Neural progenitor cell (in vitro differentiated cells): ENCODE measurements at places on chromosomes 4 and X.

DNA sequence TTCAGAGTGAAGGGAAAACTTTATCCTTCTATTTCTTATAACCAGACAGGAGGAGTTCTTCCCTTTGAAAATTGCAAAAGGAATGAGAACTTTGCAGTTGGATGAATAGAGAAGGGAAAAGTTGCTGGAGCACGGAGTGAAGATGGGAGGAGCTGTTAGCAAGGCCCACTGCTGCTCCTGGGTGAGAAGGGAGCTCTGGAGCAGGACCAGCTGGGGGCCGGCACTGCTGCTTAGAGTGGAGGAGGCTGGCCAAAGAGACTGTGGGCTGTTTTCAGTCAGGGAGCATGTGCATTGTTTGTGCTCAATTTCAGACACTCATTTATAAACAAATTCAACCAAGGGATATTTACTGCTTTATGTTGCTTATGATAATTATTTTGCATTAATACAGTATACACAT is 164.2 kb downstream of the STIM2 start:
- peak; percentile 18 for DNase-seq

GRCh38 chrX:153934148-153934761 is 582 bp downstream of the NAA10 start:
- no peak for DNase-seq

GRCh38 chr4:4697584-4697983 is 155.7 kb upstream of the STX18 start:
- DNase-seq = no peak

DNA sequence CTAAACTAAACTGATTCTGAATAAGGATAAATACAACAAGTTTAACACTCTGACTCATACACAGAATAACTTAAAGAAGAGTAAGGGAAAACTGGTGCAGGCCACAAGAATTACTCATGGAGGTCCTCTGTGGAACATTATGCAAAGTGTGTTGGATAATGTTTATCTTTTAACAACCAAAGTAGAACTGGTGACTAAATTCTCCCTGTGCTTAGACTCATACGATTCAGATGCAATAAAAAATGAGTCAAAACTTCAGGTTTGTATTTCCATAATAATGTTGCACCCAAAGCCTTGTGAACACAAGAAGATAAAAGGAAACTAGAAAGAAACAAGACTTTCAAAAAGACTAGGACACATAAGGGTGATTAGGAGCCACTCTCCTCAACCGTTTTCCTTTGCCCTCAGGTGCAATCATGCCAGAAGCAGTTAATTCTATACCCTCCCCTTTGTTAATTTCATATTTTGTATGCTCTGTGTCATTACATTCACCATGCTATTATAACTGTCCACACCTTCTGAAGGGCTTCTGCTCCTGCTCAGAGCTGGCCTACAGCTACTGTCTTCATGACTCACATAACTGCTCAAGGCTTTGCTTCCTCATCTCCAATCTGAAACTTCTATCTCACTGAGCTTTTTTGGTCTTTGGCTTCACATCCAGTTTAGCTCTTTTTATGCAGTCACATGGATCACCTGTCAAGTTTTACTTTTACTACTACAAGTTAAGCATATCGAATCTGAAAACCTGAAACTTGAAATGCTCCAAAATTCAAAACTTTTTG is 60.2 kb downstream of the KCNIP4 start:
- DNase-seq = no peak

DNA sequence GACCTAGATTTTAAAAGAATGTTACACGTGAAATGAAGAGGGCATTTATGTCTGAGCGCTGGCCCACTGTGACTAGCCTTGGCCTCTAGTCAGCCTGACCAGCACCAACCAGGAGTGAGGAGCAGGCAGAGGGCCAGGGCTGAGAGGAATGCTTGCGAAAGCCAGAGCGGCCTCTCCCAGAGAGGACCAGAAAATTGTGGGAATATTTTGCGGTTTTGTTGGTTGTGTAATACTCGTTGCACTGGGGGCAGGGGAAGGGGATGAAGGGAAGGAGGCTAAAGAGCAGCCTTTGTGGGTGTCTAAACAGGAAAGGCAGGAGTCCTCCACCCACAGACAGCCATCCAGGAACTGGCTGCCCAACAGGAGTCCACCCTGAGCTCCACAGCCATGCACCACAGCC is 3.8 kb downstream of the GABRE start:
- no peak for DNase-seq

DNA sequence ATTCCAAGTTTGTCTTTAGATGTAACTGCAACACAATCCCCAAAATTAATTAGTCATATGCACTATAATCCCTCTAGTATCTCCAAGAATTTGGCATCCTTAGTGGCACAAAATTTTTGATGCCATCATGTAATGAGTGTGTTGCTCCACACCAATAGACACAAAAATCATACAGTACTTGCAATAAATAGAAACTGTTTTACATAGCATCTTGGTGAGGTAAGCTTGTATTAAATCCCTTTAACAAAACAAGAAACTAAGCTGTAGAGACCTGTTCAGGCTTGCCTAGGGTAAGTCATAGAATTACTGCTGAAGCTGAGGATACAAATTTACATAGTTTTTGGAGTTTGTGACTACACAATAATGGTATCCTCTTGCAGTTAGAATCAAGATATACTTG is 64.5 kb upstream of the PRSS12 start:
- no peak for DNase-seq

DNA sequence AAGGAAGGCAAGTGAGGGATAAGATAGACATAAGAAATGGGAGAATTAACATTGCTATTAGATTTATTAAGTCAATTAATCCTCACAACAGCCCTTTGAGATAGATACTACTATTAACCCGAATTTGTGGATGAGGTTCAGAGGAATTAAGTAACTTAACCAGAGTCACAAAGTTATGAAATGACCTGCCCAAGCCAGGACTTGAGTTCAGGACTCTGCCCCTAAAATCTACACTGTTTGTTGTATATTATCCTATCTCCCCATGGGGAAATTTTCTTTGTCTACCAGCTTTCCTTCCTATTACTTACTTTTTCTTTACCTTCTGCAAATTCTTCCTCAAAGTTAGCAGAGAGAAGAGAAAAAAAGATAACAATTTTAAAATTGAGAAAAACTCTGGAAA is 33.4 kb upstream of the UBQLN2 start:
- no peak for DNase-seq

GRCh38 chr4:34791209-34791608 is 1453.1 kb downstream of the ARAP2 start:
- DNase-seq = no peak

GRCh38 chr4:5828005-5828391 is 64.9 kb downstream of the CRMP1 start:
- no peak for DNase-seq

DNA sequence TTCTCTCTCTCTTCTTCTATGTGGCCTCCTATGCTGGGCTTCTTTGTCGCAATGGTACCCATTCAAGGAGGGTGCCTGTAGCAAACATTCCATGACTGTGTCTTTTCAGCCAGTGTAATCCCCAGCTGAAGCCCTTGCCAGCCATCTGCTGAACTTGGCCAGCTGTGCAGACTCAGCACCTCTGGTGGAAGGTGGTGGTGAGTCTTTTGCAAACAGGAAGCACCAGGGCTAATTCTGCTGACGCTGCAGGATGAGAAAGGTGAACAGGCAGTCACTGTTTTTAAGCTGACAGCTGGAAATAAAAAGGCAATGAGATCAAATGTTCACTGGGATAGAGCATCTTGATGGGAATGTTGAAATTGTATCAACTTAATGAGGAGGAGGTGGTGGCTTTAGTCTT is 298.7 kb upstream of the CLNK start:
- DNase-seq = no peak

DNA sequence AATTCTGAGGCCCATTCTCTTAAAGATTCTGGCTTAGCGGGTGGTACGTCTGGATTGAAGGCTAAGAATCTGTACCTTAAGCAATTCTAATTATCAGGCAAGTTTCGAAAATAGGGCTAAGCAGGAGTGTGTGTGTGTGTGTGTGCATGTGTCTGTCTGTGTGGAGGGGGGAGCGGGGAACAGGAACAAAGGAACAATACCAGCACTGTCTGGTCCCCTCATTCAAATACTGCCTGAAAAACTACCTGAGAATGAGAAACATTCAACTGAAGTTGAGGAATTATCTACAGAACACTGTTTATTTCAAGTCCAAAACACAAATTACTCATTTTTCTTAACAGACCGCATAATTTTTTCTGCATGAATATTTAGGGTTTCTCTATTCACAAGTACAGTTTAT is 18.6 kb downstream of the PGRMC2 start:
- DNase-seq = no peak

- no peak for DNase-seq
Observed at GRCh38 chr4:107219681-107220080, 183.6 kb upstream of the DKK2 start.

- DNase-seq = no peak
Observed at GRCh38 chr4:65599340-65599739, 70.9 kb downstream of the EPHA5 start.

DNA sequence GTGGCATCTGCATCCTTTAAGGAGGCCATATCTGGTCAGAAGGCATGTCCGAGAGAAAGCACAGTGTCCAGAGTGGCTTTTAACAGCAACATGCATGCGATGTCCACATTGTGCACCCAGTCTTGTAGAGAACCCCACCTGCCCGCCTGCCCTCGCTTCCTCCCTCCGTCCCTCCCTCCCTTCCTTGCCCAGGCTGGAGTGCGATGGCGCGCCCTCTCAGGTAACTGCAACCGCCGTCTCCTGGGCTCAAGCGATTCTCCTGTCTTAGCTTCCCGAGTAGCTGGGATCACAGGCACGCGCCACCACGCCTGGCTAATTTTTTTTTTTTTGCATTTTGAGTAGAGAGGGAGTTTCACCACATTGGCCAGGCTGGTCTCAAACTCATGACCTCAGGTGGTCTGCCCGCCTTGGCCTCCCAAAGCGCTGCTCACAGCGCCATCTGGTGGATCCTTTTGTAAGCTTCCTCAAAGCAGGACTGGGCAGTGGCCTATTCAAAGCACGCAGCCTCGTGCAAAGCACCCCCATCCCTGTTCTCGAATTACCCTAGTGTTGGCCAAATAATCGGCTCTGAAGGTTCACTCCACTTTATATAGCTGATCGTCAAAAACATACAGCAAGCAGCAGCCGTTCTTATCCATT is 15.0 kb downstream of the BRCC3 start:
- DNase-seq = peak; percentile 66

GRCh38 chrX:153704021-153704526 is 16.3 kb downstream of the SLC6A8 start:
- DNase-seq = no peak

DNA sequence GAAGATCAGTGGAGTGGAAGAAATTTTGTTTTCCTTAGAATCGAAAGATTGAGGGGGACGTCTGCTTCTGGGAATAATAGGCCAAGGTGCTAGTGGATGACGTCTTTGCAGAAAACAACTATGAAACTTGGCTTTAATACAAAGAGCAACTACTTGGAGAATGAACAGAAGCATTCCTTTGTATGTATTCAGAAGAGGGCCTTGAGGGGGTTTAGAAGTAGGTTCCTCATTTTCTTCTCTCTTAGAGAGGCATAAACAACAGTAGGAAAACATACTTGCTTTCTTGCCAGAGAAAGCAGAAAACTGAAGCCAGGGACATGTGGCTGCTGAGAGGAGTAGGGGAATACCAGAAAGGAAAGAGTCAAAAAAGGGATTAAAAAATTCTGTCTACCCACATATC is 167.8 kb downstream of the ZNF330 start:
- DNase-seq = no peak

DNA sequence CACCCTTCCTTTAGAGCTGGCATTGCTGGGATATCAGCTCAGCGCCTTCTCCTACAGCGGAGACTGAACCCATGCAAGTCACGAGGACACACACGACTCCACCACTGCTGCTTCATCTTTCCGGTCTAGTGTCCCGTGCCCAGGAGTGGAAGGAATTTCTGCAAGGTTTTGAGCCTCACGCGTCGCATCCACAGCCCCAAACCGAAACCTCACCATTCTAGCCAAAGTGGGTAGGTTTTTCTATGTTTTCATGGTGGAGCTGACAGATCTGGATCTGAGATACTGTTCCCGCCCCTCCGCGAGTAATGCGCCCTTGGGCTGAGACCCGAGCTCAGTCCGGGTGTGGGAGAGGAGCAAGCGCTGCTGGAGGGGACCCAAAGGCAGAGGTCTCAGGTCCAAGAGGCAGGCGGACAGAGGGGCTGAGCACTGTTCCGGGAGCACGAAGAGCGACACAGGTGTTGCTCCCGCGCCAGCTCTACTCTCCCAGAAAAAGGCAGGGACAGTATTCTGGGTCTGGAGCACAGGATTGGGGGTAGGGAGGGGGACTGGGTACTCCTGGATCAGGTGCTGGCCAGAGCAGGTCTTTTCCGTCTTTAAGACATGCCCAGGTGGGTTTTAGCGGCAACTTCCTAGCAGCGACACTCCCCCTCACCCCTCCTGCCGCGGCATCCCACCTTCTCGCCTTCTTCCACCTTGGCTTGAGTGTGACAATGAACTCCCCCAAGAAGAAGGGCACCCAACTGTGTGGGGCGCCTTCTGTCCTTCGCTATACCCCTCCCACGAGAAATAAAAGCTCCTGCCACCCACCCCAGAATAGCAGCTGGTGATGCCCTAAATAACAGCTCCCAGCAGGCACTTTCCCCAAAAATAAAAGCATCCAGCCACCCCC is 1.8 kb downstream of the EPHA5 start:
- DNase-seq = peak; percentile 49

DNA sequence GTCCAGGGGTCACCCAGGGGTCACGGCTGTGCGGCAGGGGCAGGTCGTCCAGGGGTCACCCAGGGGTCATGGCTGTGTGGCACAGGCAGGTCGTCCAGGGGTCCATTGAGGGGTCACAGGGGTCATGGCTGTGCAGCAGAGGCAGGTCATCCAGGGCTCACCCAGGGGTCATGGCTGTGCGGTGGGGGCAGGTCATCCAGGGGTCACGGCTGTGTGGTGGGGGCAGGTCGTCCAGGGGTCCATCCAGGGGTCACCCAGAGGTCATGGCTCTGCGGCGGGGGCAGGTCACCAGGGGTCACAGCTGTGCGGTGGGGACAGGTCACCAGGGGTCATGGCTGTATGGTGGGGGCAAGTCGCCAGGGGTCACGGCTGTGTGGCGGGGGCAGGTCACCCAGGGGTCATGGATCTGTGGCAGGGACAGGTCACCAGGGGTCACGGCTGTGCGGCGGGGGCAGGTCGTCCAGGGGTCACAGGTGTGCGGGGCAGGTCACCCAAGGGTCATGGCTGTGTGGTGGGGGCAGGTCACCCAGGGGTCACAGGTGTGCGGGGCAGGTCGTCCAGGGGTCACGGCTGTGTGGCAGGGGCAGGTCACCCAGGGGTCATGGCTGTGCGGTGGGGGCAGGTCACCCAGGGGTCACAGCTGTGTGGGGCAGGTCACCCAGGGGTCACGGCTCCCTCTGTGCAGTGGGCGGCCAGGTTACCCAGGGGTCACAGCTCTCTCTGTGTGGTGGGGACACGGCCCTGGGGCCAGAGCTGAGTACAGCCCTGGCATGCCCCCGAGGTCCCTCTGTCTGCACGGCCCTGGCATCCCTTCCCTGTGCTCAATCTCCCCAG is 16.0 kb downstream of the ATP5ME start:
- DNase-seq = no peak
